ENCODE measurements at places on chromosomes 16 and 17.

DNA sequence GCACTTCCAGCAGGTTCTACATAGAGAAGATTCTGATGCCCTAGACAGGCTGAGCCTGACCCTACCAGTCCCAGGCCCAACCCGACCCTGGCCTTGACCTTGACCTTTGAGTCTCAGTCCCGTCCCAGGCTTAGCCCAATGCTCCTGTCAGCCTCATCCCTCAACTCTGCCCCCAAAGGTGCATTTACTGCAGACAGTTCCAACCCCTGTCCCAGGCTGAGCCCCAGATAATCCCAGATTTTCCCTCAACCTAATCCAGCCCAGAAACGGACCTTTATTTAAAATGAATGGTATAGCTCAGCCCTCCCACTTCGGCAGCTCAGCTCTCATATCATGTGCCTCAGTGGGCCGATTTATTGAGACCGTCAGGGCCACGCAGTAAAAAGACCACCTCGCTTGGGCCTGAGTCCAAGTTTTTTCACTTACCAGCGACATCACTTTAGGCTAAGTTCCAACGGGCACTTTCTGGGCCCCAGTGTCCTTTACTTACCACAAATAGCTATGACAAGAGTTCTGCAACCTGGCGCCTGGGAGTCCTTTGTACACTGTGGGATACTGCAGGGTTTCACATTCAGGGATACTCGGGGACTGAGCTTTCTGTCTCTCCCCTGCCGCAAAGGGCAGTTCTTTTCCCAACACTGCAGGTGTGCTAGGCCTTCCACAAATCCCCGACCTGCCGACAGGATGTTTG, 89.5 kb downstream of the WSCD1 start:
- DNase-seq: no peak
- H3K4me1 ChIP-seq: peaks cover 29% of the 10 kb centered on the region
- H3K36me3 ChIP-seq: no peaks in the 10 kb centered on the region
- no peak overlapping the region for H3K4me3 ChIP-seq
- peaks cover 46% of the 10 kb centered on the region for H3K27me3 ChIP-seq

- no peaks in the 10 kb centered on the region for H3K27me3 ChIP-seq
- H3K27ac ChIP-seq: no peak overlapping the region
- no peak for DNase-seq
- H3K4me1 ChIP-seq: no peaks in the 10 kb centered on the region
Measured at GRCh38 chr17:27109346-27109745, 184.6 kb upstream of the WSB1 start.

GRCh38 chr16:4450931-4451519, 23.4 kb downstream of the NMRAL1 start:
- H3K27ac ChIP-seq: peak overlapping the region; percentile 49
- DNase-seq: no peak
- H3K4me3 ChIP-seq: no peak overlapping the region
- H3K27me3 ChIP-seq: no peaks in the 10 kb centered on the region
- peaks cover 38% of the 10 kb centered on the region for H3K36me3 ChIP-seq

GRCh38 chr17:61177351-61177750, 222.3 kb upstream of the TBX2 start:
- no peaks in the 10 kb centered on the region for H3K27me3 ChIP-seq
- DNase-seq: no peak
- no peaks in the 10 kb centered on the region for H3K4me1 ChIP-seq
- no peak overlapping the region for H3K4me3 ChIP-seq

DNA sequence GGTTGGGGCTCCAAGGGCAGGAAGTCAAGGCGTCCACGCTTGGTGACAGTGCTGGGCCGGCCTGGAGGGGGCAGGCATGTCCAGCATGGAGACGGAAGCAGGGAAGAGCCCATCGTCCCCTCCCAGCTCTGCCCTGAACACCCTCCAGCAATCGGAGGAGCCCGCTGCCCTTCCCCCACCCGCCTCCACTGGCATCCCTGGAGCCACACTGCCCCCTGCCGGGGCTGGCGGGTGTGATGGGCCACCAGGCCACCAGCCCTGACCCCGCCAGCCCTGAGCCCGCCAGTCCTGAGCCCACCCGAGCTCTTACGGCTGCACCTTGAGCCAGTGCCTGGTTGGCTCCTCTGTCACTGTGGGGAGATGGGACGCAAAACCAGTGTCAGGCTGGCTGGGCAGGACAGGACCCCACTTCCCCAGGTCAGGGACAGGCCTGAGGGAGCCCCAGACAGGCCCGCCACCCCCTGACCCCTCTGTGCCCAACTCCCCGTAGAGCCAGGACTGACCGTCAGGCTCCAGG, 4.1 kb upstream of the CDH15 start:
- H3K4me1 ChIP-seq: peaks cover 7% of the 10 kb centered on the region
- no peaks in the 10 kb centered on the region for H3K36me3 ChIP-seq
- H3K4me3 ChIP-seq: no peak overlapping the region
- peaks cover 12% of the 10 kb centered on the region for H3K27me3 ChIP-seq

DNA sequence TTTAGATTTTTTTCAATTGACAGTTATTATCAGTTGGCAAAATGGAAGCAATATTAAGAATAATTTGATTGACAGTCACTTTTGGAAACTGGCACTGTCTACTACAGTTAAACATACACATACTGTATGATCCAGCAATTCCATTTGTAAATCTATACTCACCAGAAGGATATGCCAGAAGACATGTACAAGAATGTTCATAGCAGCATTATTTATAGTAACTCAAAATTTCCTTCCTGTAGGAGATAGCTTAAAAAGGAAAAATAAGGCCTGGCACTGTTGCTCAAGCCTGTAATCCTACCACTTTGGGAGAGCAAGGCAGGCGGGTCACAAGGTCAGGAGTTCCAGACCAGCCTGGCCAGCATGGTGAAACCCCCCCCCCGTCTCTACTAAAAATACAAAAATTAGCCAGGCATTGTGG, 89.3 kb downstream of the VMP1 start:
- peaks cover 4% of the 10 kb centered on the region for H3K36me3 ChIP-seq
- no peak overlapping the region for H3K4me3 ChIP-seq
- no peak for DNase-seq
- H3K4me1 ChIP-seq: peaks cover 46% of the 10 kb centered on the region
- peak overlapping the region; percentile 73 for H3K27ac ChIP-seq

- peak overlapping the region; percentile 25 for H3K4me3 ChIP-seq
- peaks cover 73% of the 10 kb centered on the region for H3K27me3 ChIP-seq
- peaks cover 4% of the 10 kb centered on the region for H3K4me1 ChIP-seq
Measured at GRCh38 chr17:79184219-79184618, 109.6 kb downstream of the ENGASE start.

DNA sequence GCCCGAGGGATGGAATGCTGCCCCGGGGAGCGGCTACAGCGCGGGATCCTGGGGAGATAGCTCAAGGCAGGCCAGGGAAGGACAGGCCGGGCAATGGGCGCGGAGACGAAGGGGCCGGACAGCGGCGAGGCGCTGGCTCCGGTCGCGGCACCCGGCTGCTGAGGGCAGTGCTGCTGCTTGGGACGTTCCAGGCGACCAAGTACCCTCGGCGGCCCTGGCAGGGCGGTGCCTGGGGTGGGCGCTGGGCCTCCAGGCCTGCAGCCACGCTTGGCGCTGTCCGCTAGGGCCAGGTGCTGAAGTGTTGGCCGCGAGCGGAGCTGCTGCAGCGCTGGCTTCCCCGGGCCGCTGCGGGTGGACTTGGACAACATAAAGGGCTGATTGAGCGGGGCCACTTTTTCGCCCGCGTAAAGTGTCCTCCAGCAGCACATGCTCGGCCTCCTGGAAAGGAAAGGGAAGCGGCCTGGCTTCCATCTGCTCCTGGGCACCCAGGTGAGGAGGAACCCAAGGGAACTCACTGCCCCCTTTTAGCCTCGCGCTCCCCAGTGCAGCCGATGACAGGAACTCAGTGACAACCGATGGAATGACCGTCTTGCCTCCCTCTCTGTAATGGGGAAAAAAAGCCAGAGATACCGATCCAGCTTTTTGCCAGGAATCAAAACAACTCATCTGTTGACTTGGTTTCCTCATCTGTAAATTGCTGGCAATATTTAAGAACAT, 23.7 kb downstream of the CLEC3A start:
- no peak overlapping the region for H3K27ac ChIP-seq
- H3K4me3 ChIP-seq: peak overlapping the region; percentile 42
- H3K27me3 ChIP-seq: peaks cover 4% of the 10 kb centered on the region
- peak; percentile 91 for DNase-seq

GRCh38 chr17:4896332-4897197, 2.8 kb upstream of the C17orf107 start:
- H3K27ac ChIP-seq: no peak overlapping the region
- H3K4me1 ChIP-seq: no peaks in the 10 kb centered on the region
- peaks cover 26% of the 10 kb centered on the region for H3K36me3 ChIP-seq
- DNase-seq: peak; percentile 72
- H3K4me3 ChIP-seq: no peak overlapping the region
- no peaks in the 10 kb centered on the region for H3K27me3 ChIP-seq

- no peak overlapping the region for H3K27ac ChIP-seq
- H3K4me3 ChIP-seq: no peak overlapping the region
- no peaks in the 10 kb centered on the region for H3K27me3 ChIP-seq
- H3K4me1 ChIP-seq: no peaks in the 10 kb centered on the region
Measured at GRCh38 chr17:10775058-10775457, 28.8 kb downstream of the TMEM238L start.

- peaks cover 8% of the 10 kb centered on the region for H3K4me1 ChIP-seq
- H3K27me3 ChIP-seq: peaks cover 9% of the 10 kb centered on the region
- no peak for DNase-seq
- H3K4me3 ChIP-seq: no peak overlapping the region
Measured at GRCh38 chr16:65713181-65713808, 591.4 kb upstream of the CDH11 start.

DNA sequence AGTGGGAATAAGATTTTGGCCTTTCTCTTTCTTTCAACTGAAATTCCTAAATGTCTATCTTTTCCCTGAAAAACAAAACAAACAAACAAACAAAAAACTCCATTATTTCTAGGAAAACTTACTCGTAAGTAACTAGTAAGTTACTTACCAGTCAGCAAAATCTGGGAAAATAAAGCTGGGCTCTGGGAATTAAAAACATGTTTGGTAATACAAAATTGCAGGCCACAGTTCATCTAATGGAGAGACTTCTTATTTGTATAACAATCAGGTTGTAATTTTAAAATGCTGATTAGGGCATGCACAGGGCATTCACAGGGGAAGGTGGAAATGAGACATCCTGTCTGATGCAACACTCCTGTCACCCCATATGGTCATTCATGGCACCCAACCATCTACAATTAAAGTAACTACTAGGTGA, 3.8 kb upstream of the WIPI1 start:
- H3K4me1 ChIP-seq: peaks cover 23% of the 10 kb centered on the region
- no peak for DNase-seq
- no peaks in the 10 kb centered on the region for H3K27me3 ChIP-seq
- H3K4me3 ChIP-seq: no peak overlapping the region
- no peak overlapping the region for H3K27ac ChIP-seq

DNA sequence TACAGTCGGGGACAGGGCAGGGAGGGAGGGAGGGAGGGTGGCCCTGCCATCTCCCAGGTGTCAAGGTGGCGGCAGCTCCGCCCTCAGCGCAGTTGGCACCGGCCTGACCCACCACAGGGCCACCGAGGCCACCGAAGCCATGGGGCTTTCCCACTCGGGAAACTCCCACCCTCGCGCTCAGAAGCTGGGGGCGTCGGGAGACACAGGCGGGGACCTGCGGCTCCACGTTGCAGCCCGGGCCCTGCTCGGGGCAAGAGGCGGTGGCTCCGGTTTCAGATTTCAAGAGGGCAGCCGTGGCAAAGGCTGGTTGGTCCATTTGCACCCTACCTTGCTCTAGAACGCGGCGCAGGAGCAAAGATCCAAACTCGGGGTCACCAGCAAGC, 544 bp downstream of the CYB561 start:
- DNase-seq: no peak
- H3K36me3 ChIP-seq: no peaks in the 10 kb centered on the region
- H3K27ac ChIP-seq: peak overlapping the region; percentile 22
- H3K27me3 ChIP-seq: no peaks in the 10 kb centered on the region
- H3K4me1 ChIP-seq: peaks cover 7% of the 10 kb centered on the region

GRCh38 chr17:10614536-10615155, 42.5 kb downstream of the MYH3 start:
- no peaks in the 10 kb centered on the region for H3K36me3 ChIP-seq
- no peak overlapping the region for H3K27ac ChIP-seq
- peaks cover 21% of the 10 kb centered on the region for H3K4me1 ChIP-seq
- no peaks in the 10 kb centered on the region for H3K27me3 ChIP-seq

Data from chondrocyte (in vitro differentiated cells).